SW 1271 (cell line): ENCODE measurements at places on chromosomes 7 and 10.

DNA sequence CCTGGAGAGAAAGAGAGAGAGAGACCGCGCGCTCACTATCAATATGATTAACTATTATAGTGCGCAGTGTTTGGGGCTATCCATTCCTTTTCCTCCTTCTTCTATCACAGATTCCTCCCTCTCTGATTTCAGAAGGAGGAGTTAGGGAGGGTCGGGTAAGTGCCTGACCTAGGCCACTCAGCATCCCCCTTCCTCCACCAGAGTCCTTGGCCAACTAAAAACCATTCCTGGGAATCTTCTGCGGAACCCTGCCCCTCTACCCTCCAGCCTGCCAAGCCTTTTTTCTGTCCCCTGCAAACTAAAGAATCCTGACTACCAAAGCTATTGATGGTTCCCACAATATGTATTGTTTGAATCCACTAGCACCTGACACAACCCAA, 256.2 kb upstream of the NFE2L3 start:
- no peak for DNase-seq

GRCh38 chr10:119537953-119538630, 4.4 kb downstream of the RGS10 start:
- DNase-seq: no peak

- no peak for DNase-seq
Measured at GRCh38 chr7:12322903-12323300, 80.8 kb downstream of the VWDE start.

- no peak for DNase-seq
Measured at GRCh38 chr7:11573128-11573750, 258.8 kb downstream of the THSD7A start.

- DNase-seq: no peak
Measured at GRCh38 chr7:79965946-79966345, 168.7 kb upstream of the GNAI1 start.

GRCh38 chr10:132070724-132071123, 5.0 kb downstream of the JAKMIP3 start:
- DNase-seq: no peak

- DNase-seq: no peak
Measured at GRCh38 chr10:24551161-24551560, 172.5 kb downstream of the ARHGAP21 start.

GRCh38 chr10:104293781-104294321, 24.9 kb downstream of the GSTO2 start:
- no peak for DNase-seq

DNA sequence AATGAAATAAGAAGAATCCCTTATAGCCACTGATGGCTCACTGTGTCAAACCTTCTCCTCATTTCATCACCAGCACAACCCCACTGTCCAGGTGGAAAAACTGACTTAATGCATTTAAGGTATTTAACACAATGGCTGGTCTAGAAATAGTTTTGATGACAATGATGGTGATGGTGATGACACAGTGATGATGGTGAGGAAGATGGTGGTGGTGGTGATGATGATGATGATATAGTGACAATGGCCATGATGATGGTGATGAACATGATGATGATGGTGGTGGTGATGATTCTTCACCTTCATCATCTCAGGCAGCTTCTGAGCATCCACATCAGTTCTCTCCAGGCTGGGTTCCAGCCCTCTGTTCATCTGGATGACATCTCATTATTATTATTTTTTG, 186.6 kb downstream of the TCERG1L start:
- no peak for DNase-seq

- DNase-seq: no peak
Measured at GRCh38 chr7:1106063-1106792, 18.3 kb downstream of the GPER1 start.

- DNase-seq: no peak
Measured at GRCh38 chr10:2119316-2119715, 382.0 kb upstream of the ADARB2 start.

- DNase-seq: no peak
Measured at GRCh38 chr7:7408001-7408770, 127.5 kb downstream of the COL28A1 start.

DNA sequence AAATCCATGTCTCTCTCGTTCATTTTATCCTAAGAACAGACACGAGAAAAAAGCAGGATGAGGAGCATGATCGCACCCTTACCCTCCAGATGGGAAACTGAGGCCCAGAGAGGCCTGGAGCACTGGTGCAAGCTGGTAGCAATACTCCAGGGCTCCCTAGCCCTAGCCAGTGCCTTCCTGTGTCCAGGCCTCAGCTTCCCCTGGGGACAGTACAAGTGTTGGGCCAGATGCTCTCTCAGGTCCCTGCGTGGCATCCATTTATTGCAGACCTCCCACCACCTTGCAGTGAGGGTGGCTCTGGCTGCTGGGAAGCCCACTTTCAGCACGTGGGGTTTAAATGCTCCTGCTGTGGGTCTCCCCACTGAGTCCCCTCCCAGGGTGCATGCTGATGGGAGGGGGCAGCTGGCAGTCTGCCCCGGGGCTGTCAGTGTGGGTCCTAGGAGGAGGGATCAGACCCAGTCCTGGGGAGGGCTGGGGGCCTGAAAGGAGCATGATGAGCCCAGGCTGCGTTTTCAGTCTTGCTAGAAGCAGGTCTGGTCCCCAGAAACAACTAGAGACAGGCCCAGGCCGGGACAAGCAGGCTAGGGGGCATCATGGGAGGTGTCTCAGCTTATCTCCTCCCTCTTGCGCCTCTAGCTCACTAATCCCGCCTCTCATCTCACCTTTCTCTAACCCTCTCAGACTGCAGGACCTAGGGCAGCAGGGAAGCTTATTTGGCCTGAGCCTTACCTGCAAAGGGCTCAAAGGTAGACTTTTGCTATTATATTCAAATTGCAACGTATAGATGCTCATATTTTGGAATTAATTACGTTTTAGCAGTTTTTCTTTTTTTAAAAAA, 662 bp upstream of the PPIF start:
- no peak for DNase-seq

GRCh38 chr7:155576416-155576815, 30.1 kb upstream of the CNPY1 start:
- DNase-seq: no peak

DNA sequence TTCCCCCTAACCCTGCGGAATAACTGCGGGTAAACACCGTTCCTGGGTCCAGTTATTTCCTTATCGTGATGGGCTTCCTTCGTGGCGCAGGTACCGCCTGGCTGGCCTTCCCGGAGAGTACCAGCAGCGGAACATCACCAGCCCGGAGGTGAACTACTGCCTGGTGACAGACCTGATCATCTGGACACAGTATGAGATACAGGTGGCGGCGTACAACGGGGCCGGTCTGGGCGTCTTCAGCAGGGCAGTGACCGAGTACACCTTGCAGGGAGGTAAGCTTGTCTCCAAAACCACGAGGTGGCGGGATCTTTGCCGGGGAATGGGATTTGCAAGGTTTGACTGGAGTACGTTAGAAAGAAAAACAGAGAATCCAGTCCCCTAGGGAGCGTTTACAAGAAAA, 665.0 kb upstream of the FOXK1 start:
- no peak for DNase-seq

- no peak for DNase-seq
Measured at GRCh38 chr7:18976715-18977471, 140.5 kb downstream of the TWIST1 start.

DNA sequence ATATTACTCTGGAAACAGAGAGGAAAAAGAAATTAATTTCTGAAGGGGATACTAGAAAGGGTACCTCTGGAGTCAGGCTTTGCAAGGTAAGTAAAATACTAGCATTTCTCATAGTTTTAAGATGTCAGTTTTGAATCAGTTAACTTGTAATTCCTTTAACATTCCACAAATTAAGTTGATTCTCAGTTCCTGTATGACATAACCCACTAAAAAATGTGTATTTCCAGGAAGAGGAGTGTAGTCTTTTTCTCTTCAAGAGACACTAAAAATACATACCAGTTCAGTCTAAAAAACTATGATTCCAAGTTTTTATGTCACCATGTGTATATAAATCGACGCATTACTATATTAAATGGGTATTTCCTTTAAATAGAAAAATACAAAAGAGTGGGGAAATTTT, 113.2 kb downstream of the CDK6 start:
- DNase-seq: no peak

DNA sequence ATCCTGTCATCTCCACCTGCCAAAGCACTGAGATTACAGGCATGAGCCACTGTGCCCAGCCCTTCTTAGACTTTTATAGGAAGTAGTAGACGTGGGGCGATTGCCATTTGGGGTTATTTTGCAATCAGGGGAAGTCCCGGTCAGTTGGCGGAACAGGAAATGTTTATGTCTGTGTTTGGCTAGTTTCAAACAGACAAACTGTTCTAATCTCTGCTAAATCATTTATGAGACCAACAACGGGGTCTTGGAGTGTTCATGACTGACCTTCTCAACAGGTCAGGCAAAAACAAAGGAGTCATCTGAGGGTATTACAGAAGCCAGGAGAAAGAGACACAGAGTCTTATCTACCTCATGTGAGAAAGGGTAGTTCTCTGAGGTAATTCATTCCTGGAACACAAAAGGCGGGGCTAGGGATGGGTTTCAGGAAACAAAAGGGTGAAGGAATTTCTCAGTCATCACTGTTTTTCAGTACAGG, 6.6 kb upstream of the TPK1 start:
- DNase-seq: no peak

DNA sequence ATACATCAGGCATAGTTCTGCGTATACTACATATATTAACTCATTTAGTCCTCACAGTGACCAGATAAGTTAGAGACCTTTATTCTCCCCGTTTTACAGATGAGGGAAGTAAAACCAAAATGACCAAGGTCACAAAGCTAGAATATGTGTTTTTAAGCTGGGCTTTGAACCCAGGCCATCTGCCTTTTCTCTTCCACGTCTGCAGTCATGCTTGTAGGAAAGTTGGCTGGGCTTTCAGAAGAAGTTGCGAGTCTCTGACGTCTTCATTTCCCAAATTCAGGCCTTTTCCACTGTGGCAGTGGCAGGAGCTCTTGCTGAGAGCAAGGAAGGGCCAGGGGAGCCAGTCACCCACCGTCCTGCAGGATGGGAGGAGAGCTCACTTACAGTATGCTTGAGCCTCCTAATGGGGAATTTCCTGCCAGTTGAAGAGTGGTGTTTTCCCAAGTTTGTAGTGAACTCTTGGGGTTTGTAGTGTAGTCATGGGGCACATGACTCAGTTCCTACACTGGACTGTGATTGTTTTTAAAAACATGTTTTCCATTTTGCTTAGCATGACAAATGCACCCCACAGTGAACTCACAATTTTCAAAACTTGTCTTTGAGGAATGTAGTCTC, 34.2 kb downstream of the CYP17A1 start:
- DNase-seq: no peak

GRCh38 chr10:120336911-120337540, 120.0 kb upstream of the PLPP4 start:
- DNase-seq: peak; percentile 27

DNA sequence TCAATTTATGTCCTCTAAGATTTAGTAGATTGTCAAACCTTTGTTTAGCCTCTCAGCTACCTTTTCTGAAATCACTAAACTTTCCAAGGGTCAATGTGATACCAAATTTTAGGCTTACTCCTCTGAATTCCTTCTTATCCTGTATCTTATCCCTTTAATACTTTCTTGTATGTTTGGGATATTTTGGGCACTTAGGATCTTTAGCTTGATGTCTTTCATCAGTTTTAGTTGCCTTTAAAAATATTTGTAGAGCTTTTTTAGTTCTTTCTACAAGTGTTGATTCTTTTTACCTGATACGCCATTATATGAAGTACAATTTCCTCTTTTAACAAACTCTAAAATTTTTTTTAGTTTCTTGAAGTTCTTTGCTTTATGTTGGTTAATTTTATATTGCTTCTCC, 30.7 kb upstream of the HDAC9 start:
- no peak for DNase-seq

GRCh38 chr10:93875032-93875358, 18.8 kb upstream of the SLC35G1 start:
- DNase-seq: no peak

- peak; percentile 15 for DNase-seq
Measured at GRCh38 chr10:18793951-18794350, 134.7 kb downstream of the ARL5B start.

DNA sequence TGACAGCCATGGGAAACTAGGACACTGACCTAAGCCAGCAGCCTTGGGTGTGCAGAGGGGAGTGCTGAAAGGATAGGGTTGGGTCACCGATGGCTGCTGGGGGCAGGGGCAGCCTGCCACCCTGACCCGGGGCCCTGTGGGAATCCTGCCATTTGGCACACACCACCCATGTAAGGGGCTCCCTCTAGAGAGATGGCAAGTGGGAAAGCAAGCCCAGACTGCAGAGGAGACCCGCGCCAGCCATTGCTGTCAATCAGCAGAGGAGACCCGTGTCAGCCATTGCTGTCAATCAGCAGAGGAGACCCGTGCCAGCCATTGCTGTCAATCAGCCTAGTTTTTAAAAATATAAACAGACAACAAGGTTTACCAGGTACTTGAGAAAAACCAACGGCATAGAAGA, 27.4 kb upstream of the PRKAG2 start:
- no peak for DNase-seq

DNA sequence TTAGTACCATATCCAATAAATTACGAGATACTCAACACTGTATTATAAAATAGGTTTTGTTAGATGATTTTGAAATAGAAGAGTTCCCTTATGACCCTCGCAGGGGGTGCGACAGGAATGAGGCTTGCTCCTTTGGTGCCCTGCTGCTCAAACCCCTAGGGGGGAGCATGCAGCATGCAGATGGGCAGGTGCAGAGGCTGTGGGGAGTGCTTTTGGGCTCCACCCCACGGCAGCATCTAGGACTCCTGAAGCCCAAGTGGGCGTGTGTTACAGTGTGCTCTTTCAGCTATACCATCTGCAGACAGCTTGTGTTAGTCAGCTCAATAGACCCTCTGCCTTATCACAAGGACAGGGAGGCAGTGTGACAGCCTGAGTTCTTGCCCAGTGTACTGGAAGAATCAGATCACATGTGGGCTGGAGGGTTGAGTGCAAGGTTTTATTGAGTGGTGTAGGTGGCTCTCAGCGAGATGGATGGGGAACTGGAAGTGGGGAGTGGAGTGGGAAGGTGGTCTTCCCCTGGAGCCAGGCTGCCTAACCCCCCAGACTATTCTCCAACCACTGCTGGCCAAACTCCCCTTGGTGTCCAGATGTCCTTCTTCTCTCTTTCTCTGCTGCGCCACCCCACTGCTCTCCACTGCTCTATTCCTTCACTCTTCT, 3.1 kb upstream of the MRC1 start:
- no peak for DNase-seq

- no peak for DNase-seq
Measured at GRCh38 chr10:102643336-102644065, 778 bp upstream of the TRIM8 start.
